Activated effector memory CD4-positive, alpha-beta T cell treated with Interleukin-2 at 50 U/mL for 16 hours (primary cell): ENCODE measurements at places on chromosomes 2 and 18.

DNA sequence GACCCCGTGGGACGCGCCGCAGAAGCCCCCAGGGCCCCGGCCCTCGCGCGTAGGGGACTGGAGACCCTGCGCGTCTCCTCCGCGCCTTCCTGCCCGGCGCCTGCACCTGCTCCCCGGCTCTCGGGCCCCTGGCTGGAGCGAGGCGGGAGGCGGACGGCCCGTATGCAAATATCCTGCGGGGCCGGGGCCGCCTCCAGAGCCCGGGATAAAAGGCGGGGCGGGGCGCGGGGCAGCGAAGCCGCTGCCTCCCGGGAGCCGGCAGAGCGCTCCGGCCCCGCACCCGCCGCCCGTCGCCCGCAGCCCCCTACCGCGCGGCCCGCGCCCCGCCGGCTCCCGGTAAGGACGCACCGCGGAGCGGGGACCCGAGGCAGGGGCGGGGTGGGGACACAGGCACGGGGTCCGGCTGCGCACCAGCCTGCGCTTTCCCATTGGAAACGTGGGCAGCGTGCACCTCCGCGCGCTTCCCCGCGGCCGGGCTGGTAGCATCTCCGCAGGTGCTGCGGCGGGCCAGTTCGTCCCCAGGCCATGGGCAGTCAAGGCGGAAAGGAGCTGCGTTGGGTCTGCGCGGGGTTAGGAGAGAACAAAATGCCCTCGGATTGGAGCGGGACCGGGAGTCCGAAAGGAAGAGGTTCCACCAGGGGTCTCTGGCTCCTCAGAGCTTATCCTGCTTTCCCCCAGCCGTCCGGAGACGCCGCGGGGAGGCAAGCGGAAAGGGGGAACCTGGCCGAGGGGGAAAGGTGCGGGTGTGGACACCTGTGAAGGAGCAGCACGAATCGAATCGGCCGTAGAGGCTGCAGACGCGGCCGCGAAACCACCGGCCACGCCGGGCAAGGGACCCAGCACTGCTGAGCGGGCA is at the start of gene ATP6V1C2:
Gene ATP6V1C2 (plus strand): TSS at position 235 of the 856 bp plus-strand sequence. CDS start 1,220 bp downstream, outside the sequence.
- no peak for DNase-seq

DNA sequence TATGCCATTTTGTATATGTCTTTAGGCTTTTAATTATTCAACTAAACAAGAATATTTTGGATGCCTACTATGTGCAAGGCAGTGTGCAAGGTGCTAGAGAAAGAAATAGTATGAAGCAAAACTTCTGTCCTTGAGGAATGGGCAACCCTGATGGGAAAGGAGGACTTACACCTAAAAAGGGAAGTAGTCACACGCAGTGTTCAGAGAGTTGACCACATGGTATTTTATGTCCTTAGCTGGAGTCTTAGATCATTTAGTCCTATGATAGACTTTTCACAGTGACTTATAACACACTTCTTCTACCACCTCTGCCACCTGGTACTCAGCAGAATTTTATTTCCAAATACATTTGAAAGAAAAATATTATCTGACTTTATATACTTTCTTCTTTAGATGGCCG is 291.6 kb downstream of the PLCL1 start:
- DNase-seq: no peak

- DNase-seq: no peak
These were observed 40.2 kb upstream of the ZNF521 start for GRCh38 chr18:25392192-25392591.

DNA sequence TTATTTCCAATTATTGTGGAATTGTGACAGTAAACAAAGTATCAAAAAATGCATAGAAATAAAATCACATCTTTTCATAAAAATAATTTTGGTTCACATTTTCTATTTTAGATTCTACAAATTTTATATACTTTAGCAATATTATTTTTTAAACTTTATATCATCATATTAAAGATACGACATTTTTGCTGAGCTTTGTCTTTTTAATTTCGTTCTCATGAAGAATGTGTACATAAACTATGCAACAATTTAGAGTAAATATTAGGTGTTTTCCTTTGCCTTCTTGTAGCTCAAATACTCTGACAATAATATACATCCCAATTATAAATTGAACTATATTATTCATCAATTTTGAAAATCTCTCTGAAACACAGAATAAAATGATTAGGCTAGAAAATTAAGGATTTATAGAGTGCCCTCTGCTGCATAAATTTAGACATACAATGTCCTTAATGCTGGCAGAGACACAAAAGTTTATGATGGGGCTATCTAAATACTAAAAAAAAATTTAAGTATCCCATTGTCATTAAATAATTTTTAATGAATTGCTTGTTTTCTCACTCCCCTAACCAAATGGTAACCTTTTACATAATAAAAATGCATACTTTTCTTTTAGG is 45.7 kb downstream of the CCDC102B start:
- DNase-seq: no peak

DNA sequence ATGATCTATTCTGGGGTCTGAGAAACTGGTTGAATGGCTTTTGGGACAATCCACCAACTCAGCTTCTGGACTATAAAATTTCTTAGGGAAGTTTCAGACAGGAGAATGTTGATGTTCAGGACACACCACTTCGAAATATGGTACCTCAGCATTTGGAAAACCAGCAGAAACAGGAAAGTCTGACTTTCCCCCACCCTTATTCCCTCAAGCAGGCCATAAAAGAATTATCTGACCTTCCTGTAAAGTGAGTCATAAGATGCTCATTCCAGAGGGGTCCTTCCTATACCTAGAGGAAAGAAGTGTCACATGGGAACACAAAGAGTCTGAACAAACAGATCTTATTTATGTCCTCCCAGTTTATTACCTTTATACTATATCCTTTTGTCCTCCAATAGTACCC is 415.0 kb downstream of the CPS1 start:
- DNase-seq: no peak
